ENCODE measurements at places on chromosomes 6 and 20. TPM values are rescaled to one million over a fixed set of nuclear protein-coding genes. Genes with fewer than 3 reads are reported as not detected.

DNA sequence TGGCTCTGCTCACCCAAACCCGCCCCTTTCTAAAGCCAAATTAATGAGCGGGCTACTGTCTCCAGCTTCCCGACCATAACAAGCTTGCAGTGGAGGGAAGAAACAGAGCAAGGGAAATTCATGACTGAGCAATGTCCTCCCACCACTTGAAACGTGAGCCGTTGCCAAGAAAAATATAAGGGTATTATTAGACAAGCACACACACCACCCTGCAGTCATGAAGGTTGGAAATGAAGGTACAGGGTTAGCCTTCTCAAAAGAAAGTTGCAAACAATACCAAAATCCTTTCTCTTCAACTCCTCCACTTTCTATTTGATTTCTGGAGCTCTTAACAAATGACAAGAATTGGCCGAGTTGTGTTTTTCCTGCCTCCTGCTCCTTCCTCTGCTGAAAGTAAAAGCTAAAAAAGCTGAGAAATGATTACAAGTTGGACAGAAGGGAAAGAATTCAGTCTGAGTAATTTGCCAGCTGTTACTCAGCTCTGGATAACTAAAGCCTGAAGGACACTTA, 151.1 kb upstream of the B3GAT2 start:
- DNase-seq: no peak
- no peaks in the 10 kb centered on the region for H3K36me3 ChIP-seq
- no peak overlapping the region for H3K4me3 ChIP-seq
- no peak overlapping the region for H3K27ac ChIP-seq
- H3K27me3 ChIP-seq: no peaks in the 10 kb centered on the region
- no peaks in the 10 kb centered on the region for H3K4me1 ChIP-seq

DNA sequence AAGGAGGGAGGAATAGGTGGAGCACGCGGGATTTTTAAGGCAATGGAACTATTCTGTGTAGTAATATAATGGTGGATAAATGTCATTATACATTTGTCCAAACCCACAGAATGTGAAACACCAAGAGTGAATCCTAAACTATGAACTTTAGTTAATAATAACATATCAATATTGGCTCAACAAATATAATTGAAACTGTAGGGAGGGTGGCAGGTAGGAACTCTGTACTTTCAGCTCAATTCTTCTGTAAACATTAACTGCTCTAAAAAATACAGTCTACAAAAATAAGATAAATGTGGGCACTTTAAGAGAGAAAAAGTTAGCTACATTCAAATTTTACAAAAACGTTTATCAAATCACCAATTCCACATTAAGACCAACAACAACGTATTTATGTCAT, 136.7 kb upstream of the RUNX2 start:
- no peaks in the 10 kb centered on the region for H3K36me3 ChIP-seq
- DNase-seq: no peak
- no peak overlapping the region for H3K4me3 ChIP-seq
- no peak overlapping the region for H3K27ac ChIP-seq
- H3K27me3 ChIP-seq: no peaks in the 10 kb centered on the region

DNA sequence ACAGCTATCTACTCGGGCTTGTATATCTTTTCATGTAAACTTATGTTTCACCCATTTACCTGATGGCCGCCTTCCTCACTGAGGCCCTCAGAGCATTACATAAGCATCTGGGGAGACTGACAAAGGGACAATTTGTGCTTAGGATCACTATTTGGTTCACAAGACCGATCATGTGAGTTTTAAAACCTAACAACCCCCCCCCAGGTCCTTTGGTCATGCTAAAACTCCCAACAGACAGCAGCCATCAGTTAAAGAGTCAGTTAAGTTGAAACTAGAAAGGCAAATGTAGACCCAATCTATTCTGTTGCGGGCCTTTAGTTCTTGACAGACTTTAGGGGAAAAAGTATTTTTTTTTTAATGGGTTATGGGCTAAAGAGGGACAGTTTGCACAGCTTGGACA, 205.0 kb upstream of the RNF24 start:
- DNase-seq: no peak
- H3K27ac ChIP-seq: peak overlapping the region; percentile 47
- peak overlapping the region; percentile 60 for H3K4me3 ChIP-seq
- H3K4me1 ChIP-seq: peaks cover 16% of the 10 kb centered on the region
- no peaks in the 10 kb centered on the region for H3K36me3 ChIP-seq

GRCh38 chr6:164749221-164750064, 560.0 kb downstream of the C6orf118 start:
- no peaks in the 10 kb centered on the region for H3K4me1 ChIP-seq
- no peaks in the 10 kb centered on the region for H3K36me3 ChIP-seq
- no peak for DNase-seq
- H3K4me3 ChIP-seq: no peak overlapping the region

DNA sequence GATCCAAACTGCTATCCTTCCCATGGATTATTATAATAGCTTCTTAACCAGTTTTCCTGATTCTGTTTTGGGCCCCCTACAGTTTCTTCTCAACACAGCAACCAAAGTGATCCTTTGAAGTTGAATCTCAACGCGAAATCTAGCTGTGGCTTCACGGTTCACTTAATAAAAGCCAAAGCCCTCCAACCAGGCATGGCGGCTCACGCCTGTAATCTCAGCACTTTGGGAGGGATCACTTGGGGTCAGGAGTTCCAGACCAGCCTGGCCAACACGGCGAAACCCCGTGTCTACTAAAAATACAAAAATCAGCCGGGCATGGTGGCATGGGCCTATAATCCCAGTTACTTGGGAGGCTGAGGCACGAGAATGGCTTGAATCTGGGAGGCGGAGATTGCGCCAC, 3.3 kb downstream of the RMND1 start:
- H3K27me3 ChIP-seq: no peaks in the 10 kb centered on the region
- H3K36me3 ChIP-seq: no peaks in the 10 kb centered on the region
- no peak overlapping the region for H3K4me3 ChIP-seq
- H3K4me1 ChIP-seq: peaks cover 38% of the 10 kb centered on the region
- no peak overlapping the region for H3K27ac ChIP-seq
- DNase-seq: no peak

GRCh38 chr6:139962654-139963347, 588.4 kb upstream of the CITED2 start:
- H3K27ac ChIP-seq: no peak overlapping the region
- no peaks in the 10 kb centered on the region for H3K36me3 ChIP-seq
- DNase-seq: no peak
- no peaks in the 10 kb centered on the region for H3K4me1 ChIP-seq
- no peaks in the 10 kb centered on the region for H3K27me3 ChIP-seq

DNA sequence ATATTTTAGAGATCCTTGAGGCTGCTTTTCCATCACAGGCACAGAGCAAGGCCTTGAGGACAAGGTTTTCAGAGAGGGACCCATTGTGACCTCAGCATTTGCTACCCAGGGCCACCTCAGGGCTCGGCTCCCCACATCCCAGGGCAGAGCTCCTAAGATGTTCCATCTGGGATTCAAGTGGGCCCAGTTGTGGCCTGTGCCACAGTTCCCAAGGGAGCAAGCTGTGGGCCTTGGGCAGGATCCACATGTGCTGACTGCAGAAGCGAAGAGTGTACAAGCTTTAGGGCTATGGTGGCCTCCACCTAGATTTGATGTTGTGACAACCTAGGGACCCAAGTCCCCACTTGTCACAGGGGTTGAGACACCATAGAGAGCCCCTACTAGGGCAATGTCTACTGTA, 608.1 kb downstream of the HACE1 start:
- no peaks in the 10 kb centered on the region for H3K27me3 ChIP-seq
- DNase-seq: no peak
- no peaks in the 10 kb centered on the region for H3K4me1 ChIP-seq
- H3K4me3 ChIP-seq: no peak overlapping the region
- no peak overlapping the region for H3K27ac ChIP-seq

DNA sequence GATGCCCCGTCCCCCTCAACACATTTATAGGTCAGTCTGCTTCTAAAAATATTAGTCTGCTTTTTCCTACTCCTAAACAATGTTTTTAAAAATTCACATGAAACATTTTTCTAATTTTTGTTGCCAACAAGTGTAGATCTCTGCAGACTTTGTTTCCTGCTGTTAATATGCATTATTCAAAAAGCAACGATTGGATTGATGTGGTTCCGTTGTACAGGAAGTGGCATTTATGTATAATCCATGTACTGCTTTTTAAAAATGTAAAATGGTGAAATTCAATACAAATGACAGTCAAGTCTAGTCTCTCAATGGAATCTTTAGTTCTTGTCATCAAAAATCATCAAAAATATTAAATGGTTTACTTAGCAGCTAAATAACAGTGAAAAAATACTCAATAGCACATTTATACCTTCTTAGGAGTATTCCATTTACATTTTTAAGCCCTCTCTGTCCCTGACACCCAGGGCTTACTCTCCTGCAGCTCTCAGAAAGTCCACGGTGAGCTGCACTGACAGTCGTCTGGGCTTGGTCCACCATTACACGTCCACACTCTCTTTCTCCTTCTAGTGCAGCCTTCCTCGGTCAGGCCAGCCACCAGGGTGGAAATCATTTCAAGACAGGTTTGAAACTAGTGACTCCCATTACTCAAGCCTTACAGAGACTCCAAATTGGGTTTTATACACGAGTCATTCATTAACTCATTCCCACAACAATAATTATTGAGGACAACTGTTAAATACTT, 211.5 kb downstream of the TMEM200A start:
- no peak overlapping the region for H3K27ac ChIP-seq
- H3K4me1 ChIP-seq: peaks cover 35% of the 10 kb centered on the region
- H3K4me3 ChIP-seq: peak overlapping the region; percentile 12
- no peaks in the 10 kb centered on the region for H3K27me3 ChIP-seq
- DNase-seq: no peak
- H3K36me3 ChIP-seq: no peaks in the 10 kb centered on the region

- peaks cover 3% of the 10 kb centered on the region for H3K36me3 ChIP-seq
- H3K4me1 ChIP-seq: peaks cover 31% of the 10 kb centered on the region
- peaks cover 35% of the 10 kb centered on the region for H3K27me3 ChIP-seq
- no peak within 1 kb of the TSS for H3K27ac ChIP-seq
- DNase-seq: peak; percentile 13
Measured at GRCh38 chr6:134317471-134318131, at the start of gene SGK1. TSS of gene SGK1 (minus strand) at chr6:134318112. CDS start at chr6:134317460, 652 bp downstream.

DNA sequence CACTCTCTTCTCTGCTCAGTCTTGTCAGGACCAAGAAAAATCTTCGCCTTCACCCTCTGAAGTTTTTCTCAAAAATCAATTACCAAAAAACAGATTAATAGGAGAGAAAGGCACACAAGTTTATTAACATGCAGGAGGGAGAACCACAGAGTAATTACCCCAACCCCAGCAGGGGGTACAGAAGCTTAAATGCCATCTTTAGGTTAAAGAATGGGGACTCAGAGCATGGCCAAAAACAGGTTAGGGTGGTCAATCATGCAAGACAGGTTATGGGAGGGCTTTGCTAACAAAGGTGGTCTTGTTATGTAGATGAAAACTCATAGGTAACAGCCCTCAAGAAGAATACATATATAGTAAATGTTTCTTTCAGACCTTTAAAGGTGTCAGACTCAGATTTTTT, 100.5 kb upstream of the BTN3A2 start:
- no peak overlapping the region for H3K4me3 ChIP-seq
- no peaks in the 10 kb centered on the region for H3K36me3 ChIP-seq
- H3K27me3 ChIP-seq: no peaks in the 10 kb centered on the region
- peaks cover 12% of the 10 kb centered on the region for H3K4me1 ChIP-seq
- H3K27ac ChIP-seq: no peak overlapping the region

DNA sequence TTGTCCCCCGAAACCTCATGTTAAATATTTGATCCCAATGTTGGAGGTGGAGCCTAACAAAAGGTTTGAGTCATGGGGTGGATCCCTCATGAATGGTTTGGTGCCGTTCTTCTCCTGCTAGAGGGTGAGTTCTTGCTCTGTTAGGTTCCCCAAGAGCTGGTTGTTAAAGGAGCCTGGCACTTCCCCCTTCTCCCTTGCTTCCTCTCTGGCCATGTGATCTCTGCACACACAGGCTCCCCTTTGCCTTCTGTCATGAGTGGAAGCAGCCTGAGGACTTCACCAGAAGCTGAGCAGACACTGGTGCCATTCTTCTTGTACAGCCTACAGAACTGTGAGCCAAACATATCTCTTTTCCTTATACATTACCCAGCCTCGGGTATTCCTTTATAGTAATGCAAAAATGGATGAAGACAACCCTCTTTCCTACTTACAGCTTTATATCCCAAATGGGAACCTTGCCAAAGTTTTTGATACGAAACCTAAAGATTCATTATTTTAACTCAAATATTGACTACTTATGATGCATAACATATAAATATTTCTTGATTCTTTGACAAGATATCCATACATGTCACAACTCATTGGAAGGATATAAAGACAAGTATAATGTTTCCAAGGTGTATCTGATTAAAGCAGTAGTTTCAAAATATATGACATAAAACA, 61.0 kb downstream of the RNF182 start:
- peaks cover 50% of the 10 kb centered on the region for H3K27me3 ChIP-seq
- no peak overlapping the region for H3K27ac ChIP-seq
- H3K4me1 ChIP-seq: no peaks in the 10 kb centered on the region
- no peak for DNase-seq

- DNase-seq: no peak
- no peaks in the 10 kb centered on the region for H3K4me1 ChIP-seq
- H3K4me3 ChIP-seq: no peak overlapping the region
- no peak overlapping the region for H3K27ac ChIP-seq
- peaks cover 5% of the 10 kb centered on the region for H3K27me3 ChIP-seq
Measured at GRCh38 chr6:163804991-163805390, 390.5 kb downstream of the QKI start.

DNA sequence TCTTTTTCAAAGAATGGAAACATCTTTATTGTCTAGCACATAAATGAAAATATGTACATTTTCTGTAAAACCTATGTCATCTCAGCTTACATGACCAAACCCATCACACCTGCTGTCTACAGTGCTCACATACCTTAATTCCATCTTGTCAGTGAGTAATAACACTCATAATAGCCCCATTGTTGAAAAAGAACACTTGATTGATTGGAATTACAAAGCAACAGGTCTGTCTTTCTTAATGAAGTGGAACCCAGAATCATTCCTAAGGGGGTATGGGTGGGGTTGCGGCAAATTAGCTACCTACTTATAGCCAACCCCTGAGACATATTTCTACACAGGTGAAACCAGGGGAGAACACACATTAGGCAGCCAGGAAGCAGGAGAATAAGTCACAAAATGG, 20.2 kb downstream of the ADGRF4 start:
- DNase-seq: no peak
- no peak overlapping the region for H3K27ac ChIP-seq
- peaks cover 25% of the 10 kb centered on the region for H3K27me3 ChIP-seq
- peaks cover 2% of the 10 kb centered on the region for H3K36me3 ChIP-seq
- H3K4me1 ChIP-seq: peaks cover 30% of the 10 kb centered on the region
- no peak overlapping the region for H3K4me3 ChIP-seq

Gene C20orf141
- not detected for total RNA-seq

Gene SLC16A10
- total RNA-seq: 4.9 TPM

Gene OR2B6
- total RNA-seq: 0.43 TPM

Gene HLA-DRB5
- 1.7 TPM for total RNA-seq

Gene RFX6
- total RNA-seq: not detected

All from activated T-cell treated with anti-CD3 and anti-CD28 coated beads, Interleukin-2, amount 50 U/mL, for 72 hours (primary cell).